ENCODE measurements at places on chromosomes 1 and 21.

- no peak for DNase-seq
These were observed 418.8 kb downstream of the SIPA1L2 start for GRCh38 chr1:232211149-232211548.

DNA sequence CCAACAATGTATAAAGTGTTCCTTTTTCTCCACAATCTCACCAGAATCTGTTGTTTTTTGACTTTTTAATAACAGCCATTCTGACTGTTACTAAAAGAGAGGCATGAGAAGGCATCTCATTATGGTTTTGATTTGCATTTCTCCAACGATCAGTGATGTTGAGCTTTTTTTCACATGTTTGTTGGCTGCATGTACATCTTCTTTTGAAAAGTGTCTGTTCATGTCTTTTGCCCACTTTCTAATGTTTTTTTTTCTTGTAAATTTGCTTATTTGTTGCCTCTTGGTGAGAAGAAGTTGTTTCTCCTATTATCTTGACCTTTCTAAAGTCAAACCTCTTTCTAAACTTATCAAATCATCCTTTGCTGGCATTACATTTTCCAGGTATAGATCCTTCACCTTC is 80.8 kb downstream of the ACBD6 start:
- DNase-seq = no peak

DNA sequence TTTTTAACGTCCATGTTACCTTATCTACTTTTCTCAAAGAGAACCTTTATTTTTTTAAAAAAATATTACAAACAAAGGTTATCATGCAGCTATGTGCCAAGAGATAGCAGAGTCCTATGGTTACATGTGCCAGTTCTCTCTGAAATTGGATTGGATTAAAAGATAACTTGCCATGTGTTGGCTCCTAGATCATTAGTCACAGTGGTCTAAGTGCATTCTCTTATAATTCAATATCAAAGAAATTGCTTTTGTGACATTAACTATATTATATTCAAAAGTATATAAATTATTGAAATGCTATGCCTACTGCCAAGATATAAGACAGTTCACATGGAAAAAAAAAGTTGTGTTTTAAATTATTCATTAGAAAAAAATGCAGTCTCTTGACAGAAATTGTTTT is 494.2 kb downstream of the NEGR1 start:
- no peak for DNase-seq

DNA sequence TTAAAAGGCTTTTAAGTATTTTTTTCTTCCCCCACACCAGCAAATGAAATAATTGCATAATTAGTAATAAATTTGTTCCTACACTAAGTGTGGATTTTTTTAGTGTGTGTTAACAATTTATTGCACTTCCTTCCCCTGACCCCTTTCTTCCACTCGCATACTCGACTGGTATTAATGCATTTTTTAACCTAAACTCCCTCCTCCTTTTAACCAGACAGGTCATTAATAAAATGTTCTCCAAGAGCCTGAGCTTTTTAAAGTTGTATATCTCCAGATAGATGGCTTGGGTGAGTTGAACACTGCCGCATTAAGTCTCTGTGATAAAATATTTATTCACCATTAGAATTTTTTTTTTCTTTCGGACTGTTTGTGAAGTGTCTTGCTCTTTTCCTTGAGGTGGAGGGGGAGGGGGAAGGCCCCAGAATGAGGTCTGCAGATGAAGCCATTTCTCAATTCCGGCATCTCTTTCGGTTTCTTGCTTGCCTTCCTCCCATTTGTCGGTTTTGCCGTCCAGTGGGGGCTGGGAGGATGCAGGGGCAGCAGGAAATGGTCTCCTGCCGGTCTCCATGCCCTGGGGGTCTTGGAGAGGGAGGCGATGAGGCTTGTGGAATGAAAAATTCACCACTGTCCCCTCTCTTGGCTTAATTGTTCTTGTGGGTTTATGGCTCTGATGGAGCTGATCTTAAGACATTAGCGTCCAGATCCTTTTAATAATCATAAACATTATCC is 64.1 kb upstream of the ACTL8 start:
- no peak for DNase-seq

GRCh38 chr1:19476450-19477190 is 8.7 kb downstream of the CAPZB start:
- no peak for DNase-seq

- no peak for DNase-seq
These were observed 66.9 kb upstream of the DIP2A start for GRCh38 chr21:46391773-46392172.

DNA sequence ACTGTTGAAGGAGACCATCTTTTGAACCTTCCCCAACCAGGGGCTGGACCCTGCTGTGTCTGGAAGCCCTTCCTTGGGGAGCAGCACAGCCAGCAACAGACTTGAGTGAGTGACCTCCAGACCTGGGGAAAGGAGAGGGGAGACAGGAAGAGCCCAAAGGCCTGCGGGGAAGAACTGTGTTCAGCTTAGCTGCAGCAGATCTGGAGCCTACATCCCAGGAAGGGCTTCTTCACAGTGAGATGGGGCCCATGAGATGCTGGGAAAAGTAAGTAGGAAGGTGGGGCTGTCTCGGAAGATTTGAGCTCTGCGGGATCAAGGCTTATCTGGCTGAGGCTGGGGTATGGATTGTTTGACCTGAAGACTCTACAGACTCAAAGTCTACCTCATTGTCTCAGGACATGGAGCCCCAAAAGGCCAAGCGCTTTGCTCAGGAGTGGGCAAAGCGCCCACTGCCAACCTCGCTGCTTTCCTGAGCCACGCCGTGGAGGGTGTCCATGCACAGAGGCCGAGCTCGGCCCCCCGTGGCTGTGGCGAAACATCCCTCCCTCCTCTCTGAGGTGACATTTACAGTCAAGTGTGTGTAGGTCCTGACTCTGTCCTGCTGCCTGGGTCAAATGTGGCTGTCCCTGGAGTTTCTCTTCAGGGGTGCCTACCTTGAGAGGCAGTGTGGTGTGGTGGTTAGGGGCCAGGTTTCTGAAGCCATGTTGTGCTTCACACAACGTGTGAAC is 24.5 kb downstream of the SPOCD1 start:
- no peak for DNase-seq

- no peak for DNase-seq
These were observed at the start of gene KCNK2 for GRCh38 chr1:215082532-215083382. TSS of gene KCNK2 (plus strand) at chr1:215082737. CDS start at chr1:215083386, 649 bp downstream.

DNA sequence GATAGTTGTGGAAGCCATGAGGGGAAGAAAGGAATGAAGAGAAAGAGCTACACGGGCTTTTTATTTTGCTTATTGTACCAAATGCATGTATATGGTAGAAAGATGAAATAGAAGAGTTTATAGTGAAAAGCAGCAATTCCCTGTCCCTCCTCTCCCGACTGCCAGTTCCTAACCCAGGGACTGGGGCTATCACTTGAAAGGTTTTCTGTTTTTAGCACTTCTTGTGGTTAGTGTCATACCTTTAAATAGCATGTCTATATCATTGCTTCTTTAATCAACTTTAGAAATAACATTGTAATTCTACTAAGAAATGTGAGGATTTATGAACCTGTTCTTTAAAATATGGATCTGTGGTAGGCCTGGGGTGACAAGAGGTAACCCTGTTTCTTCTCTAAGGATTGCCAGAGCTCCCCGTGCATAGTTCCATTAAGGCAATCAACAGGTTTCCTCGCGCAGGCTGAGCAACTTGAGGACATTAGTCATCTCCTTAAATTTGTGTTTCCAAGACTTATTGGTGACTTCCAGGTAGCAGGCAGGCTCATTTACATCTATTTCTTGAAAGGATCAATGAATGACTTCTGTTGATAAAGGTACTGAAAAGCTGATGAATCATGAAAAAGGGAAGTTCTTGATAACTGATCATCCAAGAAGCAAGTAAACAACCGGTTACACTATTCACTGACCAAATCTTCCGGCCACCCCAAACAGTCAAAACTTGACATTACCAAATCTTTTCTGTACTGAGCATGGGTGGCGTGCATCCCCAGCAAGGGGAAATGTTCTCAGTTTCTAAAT is 37.8 kb upstream of the S1PR1 start:
- DNase-seq = no peak

- no peak for DNase-seq
These were observed 51.7 kb upstream of the ACADM start for GRCh38 chr1:75672528-75673393.

- no peak for DNase-seq
These were observed 25.5 kb upstream of the CAP1 start for GRCh38 chr1:40014812-40015594.

- no peak for DNase-seq
These were observed 11.0 kb downstream of the ALDH4A1 start for GRCh38 chr1:18891426-18891780.

DNA sequence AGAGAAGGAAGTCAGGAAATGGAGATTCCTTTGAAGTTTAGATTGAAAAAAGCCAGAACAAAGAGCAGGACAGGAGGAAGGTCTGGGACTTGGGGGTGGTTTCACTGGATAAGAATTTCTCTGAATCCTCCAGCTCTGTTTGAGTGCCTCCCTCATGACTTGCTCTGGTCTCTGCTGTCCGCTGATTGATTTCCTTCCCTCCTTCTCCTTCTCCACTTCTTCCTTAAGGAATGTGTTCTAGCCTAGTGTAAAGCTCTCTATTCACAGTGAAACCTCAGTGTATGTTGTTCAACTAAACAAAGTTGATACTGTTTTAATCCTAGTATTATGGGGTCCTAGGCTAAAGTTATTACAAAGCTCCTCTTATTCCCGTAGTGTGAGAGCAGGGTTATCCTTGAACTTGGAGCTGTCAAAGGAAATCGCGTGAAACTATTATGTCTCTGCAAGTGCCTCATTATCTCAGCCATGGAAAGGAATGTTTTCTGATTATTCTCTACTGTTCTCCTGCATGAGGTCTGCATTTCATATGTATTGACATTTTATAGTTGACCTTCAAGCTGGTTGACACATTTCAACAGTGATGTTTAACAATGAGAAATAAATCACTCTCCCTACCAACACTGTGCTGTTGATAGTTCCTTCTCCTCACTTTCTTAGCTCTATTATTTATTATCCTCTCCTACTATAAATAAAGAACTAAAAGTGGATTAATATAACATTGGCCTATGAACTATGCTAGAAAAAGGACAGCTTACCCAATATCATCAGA is 82.7 kb upstream of the KCTD3 start:
- DNase-seq = no peak

DNA sequence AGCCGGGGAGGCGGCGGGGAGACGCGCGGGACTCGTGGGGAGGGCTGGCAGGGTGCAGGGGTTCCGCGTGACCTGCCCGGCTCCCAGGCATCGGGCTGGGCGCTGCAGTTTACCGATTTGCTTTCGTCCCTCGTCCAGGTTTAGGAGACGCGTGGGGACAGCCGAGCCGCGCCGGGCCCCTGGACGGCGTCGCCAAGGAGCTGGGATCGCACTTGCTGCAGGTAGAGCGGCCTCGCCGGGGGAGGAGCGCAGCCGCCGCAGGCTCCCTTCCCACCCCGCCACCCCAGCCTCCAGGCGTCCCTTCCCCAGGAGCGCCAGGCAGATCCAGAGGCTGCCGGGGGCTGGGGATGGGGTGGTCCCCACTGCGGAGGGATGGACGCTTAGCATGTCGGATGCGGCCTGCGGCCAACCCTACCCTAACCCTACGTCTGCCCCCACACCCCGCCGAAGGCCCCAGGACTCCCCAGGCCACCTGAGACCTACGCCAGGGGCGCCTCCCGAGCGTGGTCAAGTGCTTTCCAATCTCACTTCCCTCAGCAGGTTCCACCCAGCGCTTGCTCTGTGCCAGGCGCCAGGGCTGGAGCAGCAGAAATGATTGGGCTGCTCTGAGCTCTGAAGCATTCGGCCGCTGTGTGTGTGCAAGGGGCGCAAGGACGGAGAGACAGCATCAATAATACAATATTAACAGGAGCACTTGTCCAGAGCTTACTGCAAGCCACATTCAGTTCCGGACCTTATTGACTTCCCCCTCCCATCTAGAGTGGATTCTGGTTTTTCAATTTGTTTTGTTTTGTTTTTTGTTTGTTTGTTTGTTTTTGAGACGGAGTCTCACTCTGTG is 10.3 kb downstream of the SIM2 start:
- DNase-seq = no peak

- no peak for DNase-seq
These were observed 68.5 kb upstream of the RAVER2 start for GRCh38 chr1:64676386-64676785.

DNA sequence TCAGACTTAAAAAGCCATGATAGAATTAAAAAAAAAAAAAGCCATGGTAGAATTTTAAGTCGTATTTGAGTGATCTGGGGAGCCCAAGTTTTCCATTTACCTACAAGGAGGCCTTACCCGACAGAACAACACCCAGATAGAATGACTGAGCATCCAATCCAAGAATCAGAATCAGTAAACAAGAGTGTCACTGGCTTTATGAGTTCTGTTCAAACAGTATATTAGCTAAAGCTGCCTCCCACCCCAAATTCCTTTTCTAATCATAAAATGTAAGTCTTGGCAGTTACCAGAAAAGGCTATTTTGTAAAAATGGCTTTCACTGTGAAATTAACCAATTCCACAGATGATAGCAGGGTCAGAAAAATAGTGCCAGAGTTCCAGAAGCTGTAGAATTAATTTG is 1.2 kb downstream of the GTF2B start:
- DNase-seq = no peak

- no peak for DNase-seq
These were observed 42.8 kb downstream of the HS2ST1 start for GRCh38 chr1:86957221-86957620.

GRCh38 chr1:70486676-70487458 is 75.8 kb downstream of the CTH start:
- DNase-seq = no peak

Data from stimulated activated CD4-positive, alpha-beta T cell treated with anti-CD3 and anti-CD28 coated beads, Interleukin-15, amount 100 ng/mL, for 1 hour (primary cell).